ENCODE measurements at places on chromosomes 3 and 15.

GRCh38 chr15:101054991-101055390 lies 135.8 kb downstream of the LRRK1 start:
- DNase-seq, result no peak

DNA sequence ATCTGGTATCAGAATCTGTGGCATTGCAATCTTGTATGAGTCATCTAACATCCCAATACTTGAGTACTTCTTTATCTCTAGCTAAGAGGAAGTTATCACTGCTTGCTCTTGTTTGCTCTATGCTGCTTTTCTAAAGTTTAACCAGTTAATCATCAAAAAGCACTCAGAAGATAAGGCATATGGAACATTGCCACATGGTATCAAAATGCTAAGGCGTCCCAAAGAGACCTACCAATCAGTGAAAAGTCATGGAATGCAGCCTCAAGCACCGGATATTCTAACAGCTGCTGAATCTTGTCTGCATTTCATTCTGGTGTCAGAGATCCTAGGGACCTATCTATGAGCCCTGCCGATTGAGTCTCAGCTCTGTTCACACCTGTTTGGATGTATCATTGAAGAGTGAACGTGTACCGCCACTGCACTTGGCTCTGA lies 192.8 kb downstream of the ARPP21 start:
- no peak for DNase-seq

DNA sequence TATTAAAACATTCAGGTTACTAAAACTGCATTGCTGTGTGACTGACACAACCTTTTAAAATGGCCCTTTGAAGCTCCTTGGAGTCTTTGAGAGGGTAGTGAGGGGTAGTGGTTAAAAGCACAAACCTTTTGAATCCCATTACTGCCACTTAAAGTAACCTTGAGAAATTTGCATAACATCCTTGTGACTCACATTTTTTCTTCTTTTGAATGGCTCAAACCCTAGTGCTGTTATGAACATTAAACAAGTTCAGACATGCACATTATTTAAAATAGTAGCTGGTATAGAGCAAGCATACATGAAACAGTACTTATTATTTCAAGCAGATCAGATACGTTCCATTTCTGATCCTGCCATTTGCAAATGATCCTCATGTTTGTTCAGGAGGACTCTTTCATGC lies 3.7 kb upstream of the CLDN1 start:
- DNase-seq, result no peak

- no peak for DNase-seq
Observed at GRCh38 chr15:93070132-93070531, 18.9 kb downstream of the RGMA start.

DNA sequence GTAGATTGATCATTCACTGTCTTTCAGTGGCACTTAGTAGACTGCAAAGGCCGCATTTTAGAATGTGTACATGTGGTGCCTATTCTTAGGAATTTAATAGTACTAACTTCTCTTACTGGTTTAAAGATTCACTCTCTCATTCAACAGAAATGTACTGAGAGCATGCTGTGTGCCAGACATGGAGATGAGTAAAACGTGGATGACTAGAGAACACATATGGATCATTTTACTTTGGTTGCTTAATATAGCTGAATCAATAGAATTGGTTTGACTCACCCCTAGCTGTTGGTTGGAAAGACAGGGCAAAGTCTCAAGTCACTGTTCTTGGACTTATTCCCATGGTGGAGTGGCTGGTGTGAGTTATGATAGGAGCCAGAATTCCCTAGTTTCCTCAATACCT lies 109.1 kb upstream of the TNFAIP8L3 start:
- no peak for DNase-seq

DNA sequence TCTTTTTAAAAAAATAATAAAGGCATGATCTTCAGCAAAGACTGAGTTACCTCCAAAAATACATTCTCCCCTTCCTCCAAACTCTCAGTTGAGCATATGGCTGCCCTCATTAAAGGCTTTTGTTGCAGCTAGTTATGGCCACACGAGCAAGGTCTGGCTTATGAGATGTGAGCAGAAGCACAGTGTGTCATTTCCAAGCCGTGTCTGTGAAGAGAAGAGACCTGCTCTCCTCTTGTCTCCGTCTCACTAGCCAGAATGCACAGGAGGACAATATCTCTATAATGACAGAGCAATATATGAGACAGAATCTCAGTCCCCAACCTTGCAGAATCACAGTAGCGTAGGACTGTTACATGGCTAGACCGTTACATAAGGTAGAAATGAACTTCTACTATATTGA lies 152.3 kb downstream of the MAGI1 start:
- no peak for DNase-seq

DNA sequence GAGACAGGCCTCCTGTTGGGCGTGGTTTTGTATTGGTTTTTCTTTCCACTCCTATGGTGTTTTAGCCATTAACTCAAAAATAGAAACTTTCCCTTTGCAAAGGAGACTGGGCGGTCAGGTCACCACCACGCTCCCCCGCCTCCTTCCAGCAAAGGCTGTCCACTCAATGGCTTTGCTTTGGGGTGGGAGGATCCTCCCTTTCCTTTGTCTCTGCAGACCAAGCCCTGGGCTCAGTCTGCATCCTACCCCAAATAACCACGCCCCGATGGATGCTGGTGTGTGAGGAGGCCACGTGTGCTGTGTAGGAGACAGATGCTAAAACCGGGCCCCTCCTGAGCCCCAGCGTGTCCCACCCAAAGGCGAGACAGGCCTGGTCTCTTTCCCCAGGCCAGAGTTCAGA lies 68.5 kb downstream of the GRIP2 start:
- no peak for DNase-seq

DNA sequence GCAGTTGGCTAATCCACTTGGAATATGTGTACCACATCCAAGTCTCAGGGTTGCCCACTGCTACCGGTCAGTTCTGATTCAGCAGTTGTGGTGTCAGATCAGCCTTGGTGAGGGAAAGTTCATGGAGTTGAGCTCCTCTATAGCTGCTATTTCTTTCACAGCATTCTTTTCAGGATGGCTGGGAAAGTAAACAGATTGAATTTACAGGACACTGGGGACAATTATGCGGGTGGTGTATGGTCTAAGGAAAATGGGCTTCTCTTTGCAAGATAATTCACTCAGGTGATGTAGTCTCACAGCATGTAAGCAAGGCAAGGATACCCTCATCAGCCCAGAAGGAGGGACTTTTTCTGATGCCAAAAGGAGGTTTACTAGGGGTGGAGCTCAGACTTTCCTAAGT lies 249.9 kb downstream of the DOCK3 start:
- no peak for DNase-seq

GRCh38 chr3:116877968-116878367 lies 168.4 kb downstream of the TUSC7 start:
- no peak for DNase-seq

DNA sequence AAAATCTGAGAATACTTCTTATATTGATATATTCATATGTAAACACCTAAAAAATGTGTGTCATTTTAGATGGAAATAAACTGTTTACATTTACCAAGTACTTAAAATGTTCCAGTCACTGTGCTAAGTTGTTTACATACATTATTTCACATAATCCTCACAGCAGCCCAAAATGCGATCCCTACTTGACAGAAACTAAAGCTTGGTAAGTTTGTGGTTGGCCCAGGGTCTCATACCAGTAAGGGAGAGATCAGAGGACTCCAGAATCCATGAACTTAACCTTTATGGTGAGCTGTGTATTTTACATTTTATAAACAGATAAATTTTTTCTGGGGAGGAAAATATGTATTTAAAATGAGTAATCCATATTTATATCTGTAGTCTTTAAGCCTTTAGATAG lies 51.2 kb downstream of the SLC25A26 start:
- DNase-seq, result no peak

DNA sequence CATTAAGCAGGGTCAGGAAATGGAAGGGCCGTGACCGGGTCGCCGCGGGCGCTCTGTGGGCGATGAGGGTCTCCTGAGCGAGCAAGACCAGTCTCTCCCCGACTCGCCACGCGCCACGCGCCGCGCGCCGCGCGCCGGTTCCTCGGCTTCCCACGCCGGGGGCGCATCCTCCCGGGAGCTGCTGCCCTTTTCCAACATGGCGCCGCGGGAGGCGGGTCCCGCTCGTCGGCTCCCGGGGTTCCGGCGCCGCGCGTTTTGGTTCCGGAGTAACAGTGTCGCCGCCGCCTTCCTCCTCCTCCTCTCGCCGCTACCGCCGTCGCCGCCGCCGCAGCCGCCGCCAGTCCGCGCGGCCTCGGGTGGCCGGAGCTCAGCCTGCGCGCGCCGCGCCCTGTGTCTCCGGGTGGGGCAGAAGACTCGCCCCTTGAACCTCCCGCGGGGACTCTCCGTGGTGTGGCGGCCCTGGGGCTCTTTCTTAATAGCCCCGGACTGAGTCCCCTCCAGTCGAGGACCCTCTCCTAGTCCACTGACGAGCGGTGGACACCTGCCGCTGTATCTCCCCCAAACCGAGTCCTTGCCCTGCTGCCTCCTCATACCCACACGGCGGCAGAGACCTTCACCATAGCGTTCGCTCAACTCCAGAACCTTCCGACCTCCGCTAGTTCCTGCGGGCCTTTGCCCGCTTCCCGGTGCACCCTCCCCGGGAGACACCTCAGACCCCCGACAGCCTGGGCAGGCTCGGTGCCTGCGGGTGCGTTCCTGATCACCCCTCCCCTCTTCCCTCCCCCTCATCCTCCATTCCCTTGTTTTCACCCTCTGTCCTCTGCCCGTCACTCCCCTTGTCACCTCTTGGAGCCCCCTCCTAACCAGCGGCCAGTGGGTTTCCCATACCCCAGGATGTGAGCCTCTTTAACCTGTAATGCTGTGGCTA lies at the start of gene MAP2K5:
MAP2K5 (plus strand) TSS at position 284 of the 928 bp plus-strand sequence; CDS start at position 917, 633 bp downstream.
- peak; percentile 59 for DNase-seq

DNA sequence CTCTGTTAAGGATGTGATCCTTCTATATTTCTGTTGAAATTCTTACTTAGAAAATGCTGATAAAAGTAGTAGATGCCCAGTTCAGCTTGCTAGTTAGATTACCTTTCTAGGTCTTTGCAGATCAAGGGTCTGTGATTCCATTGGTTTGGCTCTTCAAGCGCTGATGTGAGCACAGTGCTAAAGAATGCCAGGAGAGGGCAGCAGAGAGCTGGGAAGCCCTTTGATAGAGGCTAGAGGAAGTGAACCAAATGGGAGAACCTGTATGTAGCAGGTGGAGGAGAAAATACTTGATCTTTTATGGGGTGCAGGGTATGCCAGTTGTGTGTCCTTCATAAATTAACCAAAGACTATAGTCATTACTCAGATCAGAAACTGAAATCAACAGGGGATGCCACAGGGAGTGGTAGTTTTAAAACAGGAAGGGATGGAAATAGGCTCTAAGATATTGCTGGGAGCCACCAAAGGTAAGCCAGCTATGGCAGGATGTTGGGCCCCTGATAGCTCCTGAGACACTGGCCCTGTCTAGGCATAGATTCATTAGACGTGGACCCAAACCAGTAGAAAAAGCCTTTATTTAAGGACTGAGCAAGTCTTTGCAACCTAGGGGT lies 677.4 kb downstream of the SQOR start:
- DNase-seq, result peak; percentile 27

DNA sequence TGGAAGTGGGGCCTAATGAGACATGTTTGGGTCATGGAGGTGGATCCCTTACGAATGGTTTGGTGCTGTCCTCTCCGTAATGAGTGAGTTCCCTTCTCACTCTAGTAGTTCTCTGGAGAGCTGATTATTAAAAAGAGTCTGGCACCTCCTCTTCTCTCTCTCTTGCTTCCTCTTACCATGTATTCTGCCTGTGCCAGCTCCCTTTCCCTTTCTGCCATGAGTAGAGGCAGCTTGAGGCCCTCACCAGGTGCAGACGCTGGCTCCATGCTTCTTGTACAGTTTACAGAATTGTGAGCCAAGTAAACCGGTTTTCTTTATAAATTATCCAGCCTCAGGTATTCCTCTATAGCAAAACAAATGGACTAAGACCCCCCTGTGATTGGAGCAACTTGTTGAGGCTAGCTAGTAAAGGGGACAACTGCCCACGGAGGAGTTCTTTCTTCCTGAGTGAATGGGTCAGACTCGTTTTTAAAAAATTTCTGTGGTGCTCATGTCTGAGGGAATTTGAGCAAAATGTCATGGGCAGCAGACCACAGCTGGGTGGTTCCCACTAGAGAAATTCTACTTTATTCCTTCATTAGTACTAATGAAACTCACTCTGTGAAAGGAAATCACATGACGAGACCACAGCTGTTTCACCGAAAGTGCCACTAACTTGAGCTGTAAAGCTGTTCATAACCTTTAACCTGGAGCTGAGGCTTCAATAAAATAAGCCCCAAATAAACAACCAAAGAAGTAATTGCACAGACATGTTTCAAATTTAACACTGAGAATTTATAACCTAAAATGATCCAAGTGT lies 210.0 kb downstream of the NFKBIZ start:
- no peak for DNase-seq

GRCh38 chr15:82124331-82125263 lies 78.8 kb upstream of the MEX3B start:
- no peak for DNase-seq

DNA sequence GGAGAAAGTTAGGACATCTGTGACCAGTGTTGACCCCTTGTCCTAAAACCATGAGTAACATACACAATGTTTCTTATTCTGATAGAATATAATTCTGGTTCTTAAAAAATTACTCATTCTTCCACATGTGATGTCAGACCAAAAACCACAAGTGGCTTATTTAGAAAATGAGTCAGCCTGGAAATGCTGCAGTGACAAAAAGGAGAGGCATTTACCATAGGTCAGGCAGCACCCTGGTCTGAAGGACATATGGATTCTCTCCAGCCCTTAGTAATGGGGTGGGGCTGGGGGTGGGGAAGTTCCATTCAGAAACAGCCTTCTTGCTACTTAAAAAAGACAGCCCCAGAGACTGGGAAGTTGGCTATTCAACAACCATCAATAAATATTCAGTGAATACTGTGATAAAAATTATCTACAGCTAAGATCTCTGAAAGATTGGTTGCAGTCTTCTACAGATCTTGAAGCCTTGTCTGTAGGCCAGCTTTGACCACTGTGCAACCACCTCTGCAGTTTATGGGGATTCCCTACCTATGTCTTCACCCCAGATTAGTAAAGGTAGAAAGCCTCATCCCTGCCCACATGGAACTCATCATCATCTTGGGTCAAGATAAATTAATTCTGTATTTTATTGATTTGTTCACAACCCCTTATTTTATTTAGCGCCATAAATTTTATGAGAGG lies 34.9 kb upstream of the TIMP4 start:
- peak; percentile 36 for DNase-seq

GRCh38 chr15:74620636-74621545 lies 5.3 kb downstream of the CLK3 start:
- DNase-seq, result peak; percentile 70

GRCh38 chr15:25059698-25060471 lies 105.1 kb downstream of the SNRPN start:
- no peak for DNase-seq

- DNase-seq, result no peak
Observed at GRCh38 chr15:66004618-66005262, 135.4 kb downstream of the RAB11A start.
